GF-D8 (cell line): ENCODE measurements at places on chromosomes 12 and 14.
A peak's percentile ranks its signal among the peaks of the same experiment; 100 is the strongest.

GRCh38 chr12:46661110-46661845 is 164.5 kb downstream of the SLC38A4 start:
- DNase-seq = peak; percentile 27

DNA sequence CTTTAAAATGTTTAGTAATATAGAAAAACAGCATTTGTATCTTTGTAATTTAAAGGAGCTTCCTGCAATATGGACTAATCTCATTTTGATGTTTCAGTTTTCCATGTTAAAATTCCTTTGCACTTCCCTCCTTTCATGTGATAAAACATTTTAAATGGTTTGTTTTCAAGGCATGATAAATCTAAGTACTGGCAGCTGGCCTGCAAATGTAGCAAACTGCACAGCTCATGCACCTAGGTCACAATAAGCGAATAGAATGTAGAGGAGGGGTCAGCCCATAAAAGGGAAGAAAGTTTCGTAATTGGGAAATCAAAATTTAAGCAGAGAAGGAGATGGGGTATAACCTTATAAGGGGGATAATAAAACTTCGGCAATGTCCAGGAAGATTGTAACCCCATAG is 80.0 kb upstream of the KCNH3 start:
- no peak for DNase-seq

DNA sequence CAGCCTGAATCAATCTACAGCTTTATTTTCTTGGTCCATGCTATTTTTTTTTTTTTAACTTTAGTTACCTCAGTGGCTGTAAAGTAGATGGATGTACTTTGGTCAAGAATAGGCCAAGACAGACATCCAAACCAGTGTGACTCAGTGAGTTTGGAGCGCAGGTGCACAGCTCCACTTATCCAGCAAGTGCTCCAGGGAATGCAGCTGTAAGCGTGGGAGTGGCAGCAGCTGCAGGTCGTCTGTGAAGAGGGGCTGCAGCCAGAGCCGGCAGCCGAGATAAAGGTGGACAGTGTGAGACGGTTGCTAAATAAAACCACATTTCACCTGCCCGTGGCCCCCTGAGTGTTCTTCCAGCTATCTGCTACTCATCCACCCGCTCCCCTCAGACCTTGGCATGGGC is 1018.7 kb downstream of the AACS start:
- no peak for DNase-seq

GRCh38 chr14:61484826-61485584 is 163.6 kb downstream of the PRKCH start:
- no peak for DNase-seq

DNA sequence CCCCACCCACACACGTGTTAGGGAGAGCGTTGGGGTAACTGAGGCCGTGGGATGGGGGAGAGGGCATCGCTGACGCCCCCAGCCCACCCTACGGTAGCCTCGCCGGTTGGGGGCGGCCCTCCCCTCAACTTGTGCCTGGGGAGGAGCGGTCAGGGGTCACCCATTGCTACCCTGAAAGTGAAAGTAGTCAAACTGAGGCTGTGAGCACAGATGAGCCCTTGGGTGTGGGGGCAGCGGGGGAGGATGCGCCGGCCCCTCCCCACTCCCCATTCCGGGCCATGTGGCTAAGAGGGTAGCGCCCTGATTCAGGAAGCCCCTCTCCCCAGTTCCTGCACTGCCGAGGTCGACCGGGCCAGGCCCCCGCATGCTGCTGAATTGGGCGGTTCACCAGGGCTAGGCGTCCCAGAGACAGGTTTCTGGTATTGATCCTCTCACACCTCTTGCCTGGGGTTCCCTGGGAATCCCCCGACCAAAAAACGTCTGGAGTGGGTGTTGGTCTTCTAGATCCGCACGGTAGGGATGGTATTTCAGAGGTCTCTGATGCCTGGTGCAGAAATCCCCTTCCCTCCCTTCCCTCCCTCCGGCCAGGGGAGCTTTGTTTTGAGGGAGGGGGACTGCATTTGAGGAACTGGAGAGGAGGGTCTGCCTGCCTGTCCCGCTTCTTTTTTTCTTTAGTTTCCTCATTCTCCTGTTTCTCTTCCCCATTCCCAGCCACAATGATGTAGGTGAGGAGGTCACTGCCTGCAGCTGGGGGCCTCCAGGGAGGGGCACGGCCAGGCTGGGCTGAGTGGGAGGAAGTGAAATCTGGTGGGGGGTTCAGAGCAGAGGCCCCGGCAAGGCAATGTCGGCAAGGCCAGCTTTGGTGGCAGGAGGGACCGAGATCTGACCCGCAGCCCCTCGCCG is 1.0 kb downstream of the SH2B3 start:
- DNase-seq = peak; percentile 30

DNA sequence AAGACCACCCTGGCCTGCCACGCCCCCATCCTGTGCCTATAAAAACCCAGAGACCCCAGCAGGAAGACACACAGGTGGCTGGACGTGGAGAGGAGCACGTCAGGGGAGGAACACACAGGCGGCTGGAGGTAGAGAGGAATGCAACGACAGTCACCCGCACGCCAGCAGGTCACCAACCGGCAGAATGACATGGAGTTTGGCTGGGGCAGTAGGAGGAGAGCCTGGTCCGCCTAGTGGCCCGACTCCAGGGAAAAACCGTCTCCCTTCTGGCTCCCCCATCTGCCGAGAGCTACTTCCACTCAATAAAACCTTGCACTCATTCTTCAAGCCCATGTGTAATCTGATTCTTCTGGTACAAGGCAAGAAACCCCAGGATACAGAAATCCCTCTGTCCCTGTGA is 62.7 kb upstream of the KCNH3 start:
- no peak for DNase-seq

GRCh38 chr12:9240776-9241175 is 32.6 kb upstream of the PZP start:
- no peak for DNase-seq

GRCh38 chr12:100993916-100994450 is 199.4 kb downstream of the ANO4 start:
- DNase-seq = no peak

DNA sequence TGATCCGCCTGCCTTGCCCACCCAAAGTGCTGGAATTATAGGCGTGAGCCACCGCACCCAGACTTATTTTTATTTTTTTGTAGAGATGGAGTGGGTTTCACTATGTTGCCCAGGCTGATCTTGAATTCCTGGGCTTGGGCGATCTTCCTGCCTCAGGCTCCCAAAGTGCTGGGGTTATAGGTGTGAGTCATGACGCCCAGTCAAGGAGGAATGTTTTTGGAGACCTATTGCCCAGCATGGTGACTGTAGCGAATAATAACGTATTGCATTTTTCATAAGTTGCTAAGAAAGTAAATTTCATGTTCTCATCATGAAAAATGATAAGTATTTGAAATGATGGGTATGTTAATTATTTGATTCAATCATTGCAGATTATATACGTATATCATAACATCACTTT is 46.5 kb downstream of the TEAD4 start:
- DNase-seq = no peak

DNA sequence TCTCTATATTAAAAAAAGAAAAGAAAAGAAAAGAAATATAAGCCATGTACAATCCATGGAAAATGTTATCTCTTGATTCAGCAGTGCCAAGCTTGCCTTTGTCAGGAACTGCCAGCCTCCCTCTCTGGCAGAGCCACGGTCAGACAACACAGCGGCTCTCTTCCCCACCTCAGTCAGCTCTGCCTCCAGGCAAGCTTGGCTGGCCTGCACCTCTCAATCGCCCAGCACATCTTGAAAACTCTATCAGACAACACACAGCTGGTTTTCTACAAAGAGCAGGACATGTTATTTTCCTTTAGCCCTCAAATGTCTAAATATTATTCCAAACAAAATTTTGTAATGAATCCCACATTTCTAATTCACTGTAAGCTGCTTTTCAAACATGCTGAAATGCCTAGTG is 20.0 kb upstream of the GCH1 start:
- DNase-seq = no peak

DNA sequence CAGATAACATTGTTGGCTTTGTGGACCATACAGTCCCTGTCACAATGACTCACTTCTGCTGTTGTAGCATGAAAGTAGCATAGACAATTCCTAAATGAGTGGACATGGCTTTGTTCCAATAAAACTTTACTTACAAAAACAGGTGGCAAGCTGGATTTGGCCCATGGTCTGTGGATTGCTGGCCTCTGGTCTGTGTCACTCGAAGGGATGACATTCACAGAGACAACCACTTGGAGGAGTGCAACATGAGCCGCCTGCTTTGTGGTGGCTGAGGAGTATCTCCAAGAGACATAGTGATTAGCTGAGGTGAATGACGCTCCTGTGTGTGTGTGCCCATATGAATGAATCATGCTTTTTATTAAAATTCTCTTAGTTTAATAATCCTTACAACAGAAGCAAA is 81.3 kb upstream of the NRXN3 start:
- no peak for DNase-seq

- no peak for DNase-seq
Measured at GRCh38 chr12:2614341-2614740, 180.4 kb upstream of the FKBP4 start.
